ENCODE measurements at places on chromosomes 4 and X. TPM values are rescaled to one million over a fixed set of nuclear protein-coding genes. Genes with fewer than 3 reads are reported as not detected.

MAGEC3 gene
- total RNA-seq, result not detected

DNA sequence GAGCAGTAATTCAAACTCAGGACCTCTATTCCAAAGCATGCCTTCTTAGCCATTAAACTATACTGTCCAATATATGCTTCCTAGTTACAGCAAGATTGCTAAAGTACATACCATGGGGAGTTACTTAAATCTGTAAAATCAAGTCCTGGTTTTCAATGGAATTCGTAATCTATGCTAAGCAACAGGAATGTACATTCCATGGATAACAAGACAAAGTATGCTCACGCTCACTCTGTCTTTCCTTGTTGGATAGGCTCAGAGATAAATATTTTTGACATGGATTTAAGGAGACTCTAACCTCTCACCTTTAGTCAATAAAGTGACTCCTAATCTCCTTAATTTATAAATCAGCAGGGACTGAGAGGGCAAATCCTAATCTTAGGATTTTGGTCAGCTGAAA is 47.3 kb upstream of the STK26 start:
- H3K36me3 ChIP-seq, result no peaks in the 10 kb centered on the region
- H3K27me3 ChIP-seq, result no peaks in the 10 kb centered on the region
- DNase-seq, result no peak

SOD3 gene
- total RNA-seq, result not detected

GRCh38 chr4:186342582-186342981 is 76.6 kb downstream of the F11 start:
- H3K4me3 ChIP-seq, result no peak overlapping the region
- peaks cover 4% of the 10 kb centered on the region for H3K27me3 ChIP-seq
- H3K27ac ChIP-seq, result no peak overlapping the region
- H3K4me1 ChIP-seq, result no peaks in the 10 kb centered on the region

- no peaks in the 10 kb centered on the region for H3K27me3 ChIP-seq
- H3K36me3 ChIP-seq, result no peaks in the 10 kb centered on the region
- H3K27ac ChIP-seq, result no peak overlapping the region
- no peak for DNase-seq
- H3K4me1 ChIP-seq, result no peaks in the 10 kb centered on the region
Observed at GRCh38 chr4:141571793-141572192, 64.6 kb upstream of the IL15 start.

DNA sequence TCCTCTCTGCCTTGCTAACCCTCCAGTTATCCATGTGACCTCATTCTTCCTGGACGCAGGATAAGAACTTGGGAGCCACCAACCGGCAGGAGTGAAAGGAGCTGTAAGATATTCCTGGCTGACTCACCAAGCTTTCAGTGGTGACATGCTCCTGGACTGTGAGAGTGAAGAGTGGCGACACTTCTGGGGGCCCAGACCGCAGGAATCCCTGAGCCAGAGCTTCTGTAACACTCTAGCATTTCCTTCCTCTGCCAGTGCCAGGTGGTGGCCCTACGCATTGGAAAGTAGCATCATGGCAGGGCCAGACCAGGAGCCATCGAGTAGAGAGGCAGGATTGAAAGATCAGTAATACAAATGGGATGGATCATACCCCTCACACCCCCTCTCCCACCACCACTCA is 474.3 kb downstream of the ACTRT1 start:
- H3K4me1 ChIP-seq, result no peaks in the 10 kb centered on the region
- no peak overlapping the region for H3K27ac ChIP-seq
- no peak for DNase-seq
- H3K36me3 ChIP-seq, result no peaks in the 10 kb centered on the region

NSG1 gene
- 6.6 TPM for total RNA-seq

DNA sequence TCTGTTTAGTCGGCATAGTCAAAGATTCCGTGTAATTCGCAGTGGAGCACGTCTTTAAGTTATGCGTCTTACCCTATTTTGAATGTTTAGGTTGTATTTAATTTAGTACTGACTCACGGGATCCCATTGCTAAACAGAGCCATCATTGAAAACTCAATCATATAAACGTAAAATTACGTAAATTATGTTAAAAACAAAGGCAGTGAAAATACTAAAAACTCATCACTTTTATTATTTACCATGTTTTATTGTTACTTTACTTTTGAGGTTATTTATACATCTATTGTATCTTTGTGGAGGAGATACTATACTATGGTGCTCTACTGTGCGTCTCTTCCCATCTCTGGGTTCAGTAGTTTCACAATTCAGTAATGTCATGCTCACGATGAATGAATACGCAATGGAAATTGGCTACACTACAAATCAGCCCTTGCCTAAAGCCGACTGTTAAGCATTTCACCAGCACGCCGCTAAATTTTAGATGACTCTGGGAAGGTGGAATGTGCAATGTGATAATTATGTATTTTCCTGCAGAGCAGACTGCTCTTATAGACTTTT is 944 bp downstream of the FUNDC2 start:
- H3K27me3 ChIP-seq, result no peaks in the 10 kb centered on the region
- H3K4me1 ChIP-seq, result peaks cover 25% of the 10 kb centered on the region
- H3K4me3 ChIP-seq, result peak overlapping the region; percentile 85
- no peaks in the 10 kb centered on the region for H3K36me3 ChIP-seq
- H3K27ac ChIP-seq, result peak overlapping the region; percentile 95

DNA sequence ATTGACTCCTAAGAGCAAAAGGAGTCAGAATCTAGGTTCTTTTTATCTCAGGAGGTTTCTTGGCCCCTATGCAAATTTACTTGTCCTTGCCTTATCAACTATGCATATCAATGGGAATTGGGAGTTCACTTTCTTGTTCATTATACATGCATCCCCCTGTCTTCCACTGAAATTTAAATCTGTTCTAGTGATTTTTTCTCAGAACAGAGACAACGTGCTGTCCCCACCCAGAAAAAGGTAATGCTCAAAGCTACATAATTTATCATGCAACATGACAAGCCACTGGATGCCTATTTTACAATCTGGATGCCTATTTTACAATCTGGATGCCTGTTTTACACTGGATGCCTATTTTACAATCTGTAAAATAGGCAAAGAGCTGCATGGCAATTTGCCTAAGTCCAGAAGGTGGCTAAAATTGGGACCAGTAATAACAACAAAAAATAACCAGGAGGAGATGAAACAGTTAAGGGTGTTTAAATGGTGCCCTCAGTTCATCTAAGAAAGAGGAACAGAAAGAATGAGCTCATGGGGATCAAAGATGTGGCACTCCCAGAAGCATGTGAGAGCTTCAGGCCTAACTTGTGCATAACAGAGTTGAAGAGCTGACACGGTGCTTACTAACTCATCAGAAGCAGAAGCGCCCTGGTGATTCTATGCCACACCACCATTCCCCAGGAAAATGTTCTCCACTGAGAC is 537.8 kb upstream of the BOD1L1 start:
- no peaks in the 10 kb centered on the region for H3K27me3 ChIP-seq
- H3K36me3 ChIP-seq, result no peaks in the 10 kb centered on the region
- H3K4me1 ChIP-seq, result no peaks in the 10 kb centered on the region
- H3K27ac ChIP-seq, result no peak overlapping the region
- no peak overlapping the region for H3K4me3 ChIP-seq
- DNase-seq, result no peak

GRCh38 chr4:38313175-38313574 is 350.8 kb upstream of the KLF3 start:
- peaks cover 48% of the 10 kb centered on the region for H3K4me1 ChIP-seq
- no peak overlapping the region for H3K4me3 ChIP-seq
- no peaks in the 10 kb centered on the region for H3K36me3 ChIP-seq
- no peak overlapping the region for H3K27ac ChIP-seq
- DNase-seq, result no peak

CCDC158 gene
- not detected for total RNA-seq

DNA sequence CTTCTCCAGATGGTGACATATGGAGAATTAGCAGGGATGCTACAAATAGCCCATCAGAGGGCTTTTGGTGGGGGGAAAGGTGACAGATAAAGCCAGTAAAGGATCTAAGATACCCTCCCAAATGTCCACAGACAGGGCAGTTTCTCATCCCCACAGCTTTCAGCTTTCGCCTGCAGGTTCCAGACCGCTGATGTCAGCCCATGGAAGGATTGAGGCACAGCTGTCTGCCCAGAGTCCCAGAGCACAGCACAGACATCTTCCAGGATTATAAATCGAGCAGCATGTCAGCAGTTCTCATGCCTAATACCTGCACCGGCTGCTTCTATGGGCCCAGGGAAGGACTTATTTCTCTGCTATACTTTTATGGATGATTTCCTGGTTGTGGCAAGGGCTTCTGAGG is 96.7 kb upstream of the MXRA5 start:
- H3K27ac ChIP-seq, result no peak overlapping the region
- H3K27me3 ChIP-seq, result no peaks in the 10 kb centered on the region
- no peaks in the 10 kb centered on the region for H3K4me1 ChIP-seq
- no peaks in the 10 kb centered on the region for H3K36me3 ChIP-seq
- no peak for DNase-seq

DNA sequence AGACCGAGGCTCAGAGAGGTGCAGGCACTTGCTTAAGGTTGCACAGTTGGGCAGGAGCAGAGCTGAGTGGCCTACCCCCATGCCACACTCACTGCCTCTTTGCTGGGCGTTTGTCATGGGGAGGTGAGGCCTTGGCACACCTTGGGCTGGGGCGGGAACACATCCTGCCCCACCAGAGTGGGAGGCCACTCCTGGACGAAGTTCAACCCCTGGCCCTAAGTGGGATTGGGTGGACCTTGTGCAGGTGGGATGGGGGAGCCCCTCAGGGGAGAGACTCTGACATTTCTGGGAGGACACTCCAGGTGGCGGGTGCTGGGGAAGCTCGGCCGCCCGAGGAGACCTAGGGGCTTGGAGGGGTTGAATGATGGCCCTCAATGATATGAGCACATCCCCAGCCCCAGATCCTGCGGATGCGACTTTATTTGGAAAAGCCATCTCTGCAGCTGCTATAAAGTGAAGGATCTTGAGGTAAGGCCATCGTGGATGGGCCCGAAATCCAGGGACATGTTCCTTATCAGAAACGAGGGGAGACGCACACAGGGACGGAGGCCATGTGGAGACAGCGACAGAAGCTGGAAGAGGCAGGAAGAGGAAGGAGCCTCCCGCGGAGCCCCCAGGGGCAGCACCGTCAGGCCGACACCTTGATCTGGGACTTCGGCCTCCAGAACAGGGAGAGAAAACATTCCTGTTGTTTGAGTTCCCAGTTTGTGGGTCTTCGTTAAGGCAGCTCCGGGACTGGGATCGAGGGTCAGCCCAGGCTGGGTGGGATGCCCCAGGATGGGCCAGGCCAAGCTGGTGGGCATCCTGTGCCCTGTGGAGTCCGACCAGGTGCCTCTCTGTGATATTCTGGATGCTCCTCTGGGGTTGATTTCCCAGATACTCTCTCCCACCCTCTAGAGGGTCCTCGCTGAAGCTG is 111.6 kb upstream of the LRPAP1 start:
- H3K4me3 ChIP-seq, result no peak overlapping the region
- H3K4me1 ChIP-seq, result no peaks in the 10 kb centered on the region
- DNase-seq, result no peak
- no peaks in the 10 kb centered on the region for H3K36me3 ChIP-seq
- no peak overlapping the region for H3K27ac ChIP-seq

RNF128 gene
- total RNA-seq, result not detected

GRCh38 chr4:175873707-175874106 is 61.6 kb upstream of the GPM6A start:
- no peaks in the 10 kb centered on the region for H3K36me3 ChIP-seq
- no peak overlapping the region for H3K27ac ChIP-seq
- DNase-seq, result no peak
- no peaks in the 10 kb centered on the region for H3K27me3 ChIP-seq

GRCh38 chr4:76930685-76931084 is 18.9 kb upstream of the SEPTIN11 start:
- no peaks in the 10 kb centered on the region for H3K36me3 ChIP-seq
- H3K27me3 ChIP-seq, result no peaks in the 10 kb centered on the region
- no peak overlapping the region for H3K27ac ChIP-seq
- H3K4me3 ChIP-seq, result no peak overlapping the region
- no peaks in the 10 kb centered on the region for H3K4me1 ChIP-seq

- H3K27ac ChIP-seq, result no peak overlapping the region
- H3K4me3 ChIP-seq, result no peak overlapping the region
- DNase-seq, result no peak
- H3K4me1 ChIP-seq, result peaks cover 3% of the 10 kb centered on the region
Observed at GRCh38 chr4:55018978-55019377, 106.4 kb downstream of the KDR start.

GRCh38 chr4:121150003-121150402 is 14.1 kb downstream of the TNIP3 start:
- H3K36me3 ChIP-seq, result peaks cover 14% of the 10 kb centered on the region
- H3K4me3 ChIP-seq, result no peak overlapping the region
- H3K4me1 ChIP-seq, result peaks cover 63% of the 10 kb centered on the region
- H3K27ac ChIP-seq, result no peak overlapping the region
- no peaks in the 10 kb centered on the region for H3K27me3 ChIP-seq
- no peak for DNase-seq

DNA sequence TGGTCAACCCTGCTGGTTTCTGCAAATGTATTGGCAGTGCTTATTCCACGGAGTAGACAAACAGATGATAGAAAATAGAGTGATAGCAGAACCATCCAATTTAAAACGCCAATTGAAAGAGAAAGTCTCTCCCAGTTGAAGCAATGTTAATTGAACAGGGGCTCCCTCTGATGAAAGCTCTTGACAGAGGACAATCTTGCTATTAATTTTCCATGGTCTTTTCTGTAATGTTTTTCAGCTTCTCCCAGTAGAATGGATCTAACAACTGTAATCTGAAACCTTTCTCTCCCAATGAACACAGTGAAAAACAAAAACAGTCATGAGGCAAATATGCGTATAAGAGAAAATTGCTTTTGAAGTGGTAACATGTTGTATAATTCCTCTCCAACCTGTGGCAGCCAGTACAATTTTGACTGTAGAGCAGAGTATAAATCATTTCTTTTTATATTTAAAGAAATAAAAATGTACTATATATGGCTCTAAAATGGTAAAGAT is 225.1 kb upstream of the GALNTL6 start:
- no peaks in the 10 kb centered on the region for H3K4me1 ChIP-seq
- H3K27ac ChIP-seq, result no peak overlapping the region
- no peaks in the 10 kb centered on the region for H3K27me3 ChIP-seq

GRCh38 chr4:175109933-175110332 is 191.8 kb downstream of the ADAM29 start:
- no peak overlapping the region for H3K27ac ChIP-seq
- H3K4me1 ChIP-seq, result no peaks in the 10 kb centered on the region
- no peak overlapping the region for H3K4me3 ChIP-seq
- no peaks in the 10 kb centered on the region for H3K36me3 ChIP-seq

GRCh38 chr4:14744346-14744745 is 257.9 kb upstream of the CPEB2 start:
- H3K27me3 ChIP-seq, result peaks cover 7% of the 10 kb centered on the region
- no peaks in the 10 kb centered on the region for H3K36me3 ChIP-seq
- H3K27ac ChIP-seq, result no peak overlapping the region
- no peaks in the 10 kb centered on the region for H3K4me1 ChIP-seq
- no peak overlapping the region for H3K4me3 ChIP-seq
- DNase-seq, result no peak

FAM114A1 gene
- 0.20 TPM for total RNA-seq

DNA sequence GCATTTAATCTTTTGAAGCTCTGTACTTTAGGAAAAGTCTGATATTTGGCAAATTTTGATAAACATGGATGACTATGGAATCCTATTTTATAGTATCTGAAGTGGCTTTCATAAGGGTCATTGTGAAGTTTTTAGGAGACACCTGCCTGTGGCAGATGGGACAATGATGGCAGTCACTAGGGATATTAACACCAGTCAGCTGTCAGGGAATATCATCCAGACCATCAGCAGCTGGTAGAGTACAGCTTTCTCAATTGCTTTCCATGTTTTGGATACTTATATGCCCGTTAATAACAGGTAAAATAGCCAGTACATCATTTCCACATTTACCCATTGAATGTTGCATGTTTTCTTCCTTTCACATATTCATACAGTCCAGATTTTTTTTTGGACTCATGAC is 39.1 kb downstream of the NPNT start:
- peaks cover 2% of the 10 kb centered on the region for H3K27me3 ChIP-seq
- H3K4me1 ChIP-seq, result no peaks in the 10 kb centered on the region
- H3K36me3 ChIP-seq, result no peaks in the 10 kb centered on the region
- DNase-seq, result no peak
